ENCODE measurements at places on chromosomes 12 and 14.

- DNase-seq = no peak
These were observed 141.1 kb downstream of the KICS2 start for GRCh38 chr12:64081008-64081404.

- no peak for DNase-seq
These were observed 11.5 kb upstream of the OVCH1 start for GRCh38 chr12:29508949-29509348.

GRCh38 chr14:65359503-65359902 lies 53.0 kb upstream of the FUT8 start:
- no peak for DNase-seq

DNA sequence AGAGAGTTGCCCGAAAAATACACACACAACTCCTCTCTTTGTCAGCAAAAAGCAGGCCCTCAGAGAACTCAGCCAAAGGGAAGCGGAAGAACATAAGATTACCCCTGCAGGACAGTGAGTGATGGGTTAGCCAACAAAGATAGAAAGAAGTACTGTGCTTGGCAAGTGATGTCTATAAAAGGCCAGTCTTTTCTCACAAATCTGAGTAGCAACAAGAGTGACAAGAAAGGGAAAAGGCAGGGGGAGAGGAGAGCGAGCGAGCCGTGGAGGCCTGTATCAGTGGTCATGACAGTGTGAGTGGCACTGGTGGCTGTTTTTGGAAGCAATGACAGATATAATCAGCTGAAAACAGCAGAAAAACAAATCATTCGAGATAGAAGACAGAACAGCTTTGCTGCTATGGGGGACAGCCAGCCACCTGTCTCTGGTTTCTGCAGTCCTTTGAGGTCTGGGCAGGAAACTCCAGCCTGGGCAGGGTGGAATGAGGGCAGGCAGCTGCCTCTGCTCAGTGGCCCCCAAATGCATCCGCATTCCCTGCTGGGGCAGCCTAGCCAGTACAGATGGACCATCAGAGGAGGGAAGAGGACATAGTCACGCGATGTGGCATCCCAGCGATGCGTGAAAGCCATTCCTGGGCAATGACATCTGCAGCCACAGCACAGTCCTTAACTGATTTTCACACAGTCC lies 74.7 kb downstream of the TRIM9 start:
- peak; percentile 91 for DNase-seq

DNA sequence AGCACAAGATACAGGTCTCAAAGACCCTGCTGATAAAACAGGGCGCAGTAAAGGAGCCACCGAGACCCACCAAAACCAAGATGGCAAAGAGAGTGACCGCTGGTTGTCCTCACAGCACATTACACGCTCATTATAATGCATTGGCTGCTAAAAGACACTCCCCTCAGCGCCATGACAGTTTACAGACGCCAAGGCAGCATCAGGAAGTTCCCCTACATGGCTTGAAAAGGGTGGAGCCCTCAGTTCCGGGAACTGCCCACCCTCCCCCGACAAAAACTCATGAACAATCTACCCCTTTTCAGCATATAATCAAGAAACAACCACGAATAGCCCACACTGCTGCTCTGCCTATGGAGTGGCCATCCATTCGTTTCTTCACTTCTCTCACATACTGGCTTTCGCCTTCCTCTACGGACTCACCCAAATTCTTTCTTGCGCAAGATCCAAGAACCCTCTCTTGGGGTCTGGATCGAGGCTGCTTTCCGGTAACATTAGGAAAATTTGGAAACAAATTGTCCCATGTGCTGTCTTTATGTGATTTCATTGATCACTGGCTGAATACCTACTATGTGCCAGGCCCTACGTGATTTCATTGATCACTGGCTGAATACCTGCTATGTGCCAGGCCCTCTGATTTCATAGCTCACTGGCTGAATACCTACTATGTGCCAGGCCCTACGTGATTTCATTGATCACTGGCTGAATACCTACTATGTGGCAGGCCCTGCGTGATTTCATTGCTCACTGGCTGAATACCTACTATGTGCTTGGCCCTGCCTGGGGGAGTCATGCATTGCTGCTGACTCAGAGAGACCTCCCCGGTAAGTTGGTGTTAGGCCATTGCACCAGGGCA lies 126.4 kb downstream of the PIWIL1 start:
- DNase-seq = no peak

- DNase-seq = peak; percentile 23
These were observed 25.6 kb downstream of the MGAT4C start for GRCh38 chr12:86230516-86231146.

GRCh38 chr12:110224379-110225304 lies 56.4 kb upstream of the ATP2A2 start:
- DNase-seq = peak; percentile 22

GRCh38 chr12:30719060-30719459 lies 23.4 kb upstream of the IPO8 start:
- peak; percentile 27 for DNase-seq

GRCh38 chr12:2800046-2800570 lies 5.3 kb downstream of the FKBP4 start:
- DNase-seq = no peak

DNA sequence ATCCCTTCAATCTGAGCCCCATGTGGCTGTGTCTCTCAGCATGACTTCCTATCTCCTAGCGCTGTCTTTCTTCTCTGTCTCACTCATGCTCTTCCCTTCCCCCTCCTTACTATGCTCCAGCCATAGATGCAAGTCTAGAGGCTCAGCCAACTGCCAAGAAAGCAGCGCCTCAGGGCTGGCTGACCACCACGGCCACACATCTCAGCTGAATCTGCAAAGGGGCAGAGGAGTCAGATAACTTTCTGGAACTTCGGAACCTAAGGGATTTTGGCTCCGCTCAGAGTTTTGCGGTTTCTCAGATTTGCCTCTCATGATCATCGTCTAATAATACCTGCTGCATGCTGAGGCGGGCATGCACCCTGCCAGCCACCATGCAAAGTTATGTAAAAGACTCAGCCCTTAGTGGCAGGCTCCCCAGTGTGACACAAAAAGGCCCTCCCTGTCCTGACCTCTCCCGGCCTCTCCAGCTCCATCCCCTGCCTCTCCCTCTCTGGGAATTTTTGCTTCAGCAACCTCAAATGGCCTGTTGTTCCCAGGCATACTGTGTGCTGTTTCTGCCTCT lies 5.0 kb upstream of the FGF6 start:
- no peak for DNase-seq

DNA sequence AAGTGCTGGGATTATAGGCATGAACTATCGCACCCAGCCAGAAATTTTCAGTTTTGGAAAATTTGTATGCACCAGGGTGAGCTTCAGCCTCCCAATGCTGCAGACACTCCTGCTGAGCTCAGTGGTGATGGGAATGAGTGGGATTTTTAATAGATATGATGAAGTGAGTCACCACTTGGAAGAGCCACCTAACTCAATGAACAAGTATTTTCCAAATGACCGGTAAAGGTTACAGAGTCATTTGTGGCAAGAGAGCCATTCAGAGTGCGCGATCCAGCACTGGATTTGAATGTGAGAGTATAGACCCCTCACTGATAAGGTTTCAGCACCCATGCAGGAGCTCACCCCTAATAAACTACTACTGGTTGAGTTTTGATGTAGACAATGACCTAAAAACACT lies 100.7 kb downstream of the PPP2R5C start:
- DNase-seq = peak; percentile 76

- DNase-seq = no peak
These were observed 455.1 kb downstream of the RAD51B start for GRCh38 chr14:68274725-68275124.

- DNase-seq = peak; percentile 45
These were observed 1.9 kb upstream of the RAB35 start for GRCh38 chr12:120118321-120119061.

GRCh38 chr14:76550534-76550933 lies 174.6 kb downstream of the ESRRB start:
- DNase-seq = no peak

GRCh38 chr14:35695647-35696046 lies 113.4 kb downstream of the RALGAPA1 start:
- no peak for DNase-seq

GRCh38 chr14:65208548-65208947 lies 106.2 kb upstream of the MAX start:
- no peak for DNase-seq

GRCh38 chr12:85275374-85275773 lies 4.6 kb upstream of the ALX1 start:
- no peak for DNase-seq

DNA sequence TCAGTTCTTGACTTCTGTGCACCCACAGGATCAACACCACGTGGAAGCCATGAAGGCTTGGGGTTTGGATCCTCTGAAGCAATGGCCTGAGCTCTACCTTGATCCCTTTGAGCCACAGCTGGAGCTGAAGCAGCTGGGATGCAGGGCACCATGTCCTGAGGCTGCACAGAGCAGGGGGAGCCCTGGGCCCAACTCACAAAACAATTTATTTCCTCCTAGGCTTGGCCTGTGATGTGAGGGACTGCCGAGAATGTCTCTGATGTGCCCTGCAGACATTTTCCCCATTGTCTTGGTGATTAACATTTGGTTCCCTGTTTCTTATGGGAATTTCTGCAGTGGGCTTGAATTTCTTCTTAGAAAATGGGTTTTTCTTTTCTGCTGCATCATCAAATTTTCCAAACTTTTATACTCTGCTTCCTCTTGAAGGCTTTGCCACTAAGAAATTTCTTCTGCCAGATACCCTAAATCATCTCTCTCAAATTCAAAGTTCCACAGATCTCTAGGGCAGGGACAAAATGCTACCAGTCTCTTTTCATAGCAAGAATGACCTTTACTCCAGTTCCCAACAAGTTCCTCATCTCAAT lies 288.2 kb downstream of the CCDC59 start:
- DNase-seq = no peak

GRCh38 chr14:74800780-74801179 lies 37.7 kb downstream of the YLPM1 start:
- DNase-seq = no peak

GRCh38 chr14:100307766-100308426 lies 1.7 kb upstream of the SLC25A29 start:
- no peak for DNase-seq

DNA sequence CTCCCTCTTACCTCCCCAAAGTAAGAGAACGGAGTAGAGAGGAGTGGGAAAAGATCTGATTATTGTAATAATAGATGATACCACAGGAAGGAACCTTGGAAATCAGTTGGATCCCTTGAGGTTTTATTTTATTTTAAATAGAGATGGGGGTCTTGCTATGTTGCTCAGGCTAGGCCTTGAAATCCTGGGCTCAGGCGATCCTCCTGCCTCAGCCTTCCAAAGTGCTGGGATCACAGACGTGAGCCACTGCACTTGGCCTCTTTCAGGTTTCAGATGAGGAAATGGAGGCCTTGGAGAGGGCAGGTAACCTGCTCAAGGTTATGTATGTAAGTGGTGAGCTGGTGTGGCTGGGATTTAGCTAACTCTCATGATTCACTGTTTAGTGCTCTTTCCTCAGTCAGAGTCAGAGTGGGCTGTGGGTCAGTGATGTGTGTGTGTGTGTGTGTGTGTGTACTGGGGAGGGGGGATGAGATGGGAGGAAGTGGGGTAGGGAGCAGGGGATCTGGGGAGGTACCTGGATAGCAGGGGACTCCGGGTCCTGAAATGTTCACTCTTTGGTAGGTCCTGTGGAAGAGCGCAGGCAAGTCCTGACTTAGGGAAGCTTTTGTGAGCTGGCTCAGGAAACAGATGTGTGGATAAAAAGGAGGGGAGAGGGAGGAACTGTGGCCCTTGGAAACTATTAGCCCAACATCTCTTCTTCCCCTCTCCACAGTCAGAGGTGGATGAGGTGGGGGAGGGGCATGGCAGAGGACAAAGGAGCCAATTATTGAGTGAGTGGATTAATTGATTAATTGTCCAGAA lies 4.7 kb upstream of the CISTR start:
- DNase-seq = no peak

GRCh38 chr12:54050482-54050810 lies 3.2 kb upstream of the HOXC4 start:
- DNase-seq = no peak

DNA sequence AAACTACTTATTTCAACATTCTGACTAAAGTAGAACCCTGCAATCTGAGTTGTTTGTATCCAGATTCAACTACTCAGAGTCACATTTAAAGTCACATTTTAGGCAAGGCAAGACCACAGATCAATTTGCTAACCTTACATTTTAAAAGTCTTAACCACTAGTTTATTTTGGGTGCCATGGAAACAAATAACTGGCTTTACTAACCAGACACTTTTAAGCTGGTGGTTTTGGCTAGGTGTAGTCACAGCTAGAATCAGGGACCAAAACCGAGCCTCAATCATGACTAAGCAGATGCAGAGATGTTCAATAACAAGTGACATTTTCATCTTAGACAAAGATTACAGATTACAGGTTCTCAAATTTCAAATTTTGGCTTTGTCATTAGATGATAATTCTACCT lies 115.3 kb downstream of the PDE6H start:
- DNase-seq = no peak

DNA sequence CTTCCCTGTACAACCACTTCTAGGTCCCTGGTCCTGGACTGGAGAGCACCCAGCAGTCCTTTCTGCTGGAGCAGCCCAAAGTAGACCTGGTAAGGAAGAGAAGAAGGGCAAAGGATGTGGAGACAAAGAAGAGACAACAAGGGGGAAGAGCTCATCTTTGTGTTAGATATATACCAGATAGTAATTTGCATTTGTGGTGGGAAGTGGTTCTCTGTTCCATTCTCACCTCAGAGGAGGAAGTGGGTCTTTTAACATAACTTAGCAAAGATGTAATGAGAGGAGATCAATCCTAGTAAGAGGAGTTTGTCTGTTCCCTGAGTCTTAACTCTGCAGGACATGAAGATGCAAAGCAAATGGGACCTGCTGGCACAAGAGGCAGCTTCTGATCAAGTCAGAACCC lies 8.0 kb downstream of the CCDC198 start:
- no peak for DNase-seq

DNA sequence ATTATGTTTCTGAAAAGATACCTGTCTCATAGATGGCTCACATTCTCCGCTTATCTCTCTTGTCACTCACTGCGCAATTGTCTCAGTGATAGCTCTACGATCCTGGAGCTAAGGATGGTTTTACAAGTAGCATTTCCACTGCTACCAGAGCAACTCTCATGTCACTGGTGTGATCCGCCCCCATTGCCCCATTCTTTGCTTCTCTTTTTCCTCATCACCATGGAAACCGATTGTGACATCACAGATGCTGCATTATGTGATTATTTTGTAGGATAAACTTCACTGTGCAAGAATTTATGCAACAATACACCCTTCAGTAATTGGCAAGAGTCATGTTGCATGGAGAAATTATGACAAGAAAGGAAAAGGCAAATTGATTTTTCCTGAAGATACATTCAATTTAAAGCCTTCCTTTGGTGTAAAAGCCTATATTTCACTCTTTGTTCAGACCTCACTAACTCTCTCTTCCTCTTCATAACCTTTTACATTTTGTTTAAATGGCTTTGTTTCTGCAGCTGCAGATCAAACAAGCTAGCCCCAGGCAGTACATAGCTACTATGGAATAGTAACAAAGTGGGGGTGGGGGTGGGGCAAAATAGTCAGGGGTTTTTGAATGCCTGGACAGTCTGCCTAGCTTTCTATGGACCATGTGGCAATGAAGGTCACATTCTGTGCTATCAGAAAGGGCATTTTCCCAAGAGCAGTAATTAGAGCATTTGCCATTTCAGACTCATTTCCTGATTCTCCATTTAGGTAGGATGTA lies 539.8 kb downstream of the NRXN3 start:
- DNase-seq = no peak
